Aorta (tissue), 5 donors: ENCODE measurements at places on chromosomes 5 and 9. TPM values are rescaled to one million over a fixed set of nuclear protein-coding genes. Genes with fewer than 3 reads are reported as not detected.

Gene MOB3B
- total RNA-seq: 9.0 TPM

Gene BHMT2
- total RNA-seq: 34.7 TPM

Gene BAG1
- 82.0 TPM for total RNA-seq

Gene ZBTB26
- 9.3 TPM for total RNA-seq

Gene SPATA31E1
- total RNA-seq: not detected

Gene CDKN2B
- total RNA-seq: 4.5 TPM
